Neural progenitor cell (in vitro differentiated cells): ENCODE measurements at places on chromosomes 7 and 10.
A peak's percentile ranks its signal among the peaks of the same experiment; 100 is the strongest.

DNA sequence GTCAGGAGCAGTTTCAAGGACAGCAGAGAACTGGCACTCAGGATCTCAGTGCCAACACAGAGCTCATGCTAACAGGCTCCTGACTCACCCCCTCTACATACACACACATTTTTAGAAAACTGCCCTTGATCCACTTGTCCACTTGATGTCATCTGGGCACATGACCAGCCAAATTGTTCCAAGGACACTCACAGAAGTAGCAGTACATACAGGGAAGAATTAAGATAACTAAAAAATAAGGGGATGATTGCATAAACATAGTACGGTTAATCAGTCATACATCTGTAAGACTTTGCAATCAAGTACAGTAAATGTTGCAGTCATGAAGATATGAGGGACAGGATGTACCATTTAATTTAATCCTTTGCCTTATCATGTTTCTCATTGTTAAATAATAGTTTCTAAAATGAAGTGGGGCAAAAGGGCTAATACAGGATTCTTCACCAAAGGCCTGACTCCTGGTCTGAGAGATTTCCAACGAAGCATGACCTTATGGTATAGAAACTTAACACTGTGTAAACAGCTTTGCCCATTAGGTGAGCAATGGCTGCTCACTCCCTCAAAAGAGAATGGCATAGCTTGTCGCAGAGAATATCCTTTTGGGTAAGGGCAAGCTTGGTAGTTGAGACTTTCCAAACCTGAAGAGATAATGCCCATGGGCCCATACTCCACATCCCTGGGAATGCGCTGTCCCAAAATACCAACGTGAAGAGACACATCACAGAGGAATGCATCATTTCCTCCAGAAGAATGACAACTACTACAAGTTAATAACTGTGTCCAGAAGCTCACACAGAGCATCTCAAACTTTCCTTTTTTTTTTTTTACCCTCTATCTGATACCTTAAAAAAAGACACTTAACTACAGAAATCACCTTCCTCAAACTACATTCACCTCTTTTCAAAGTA lies 94.1 kb downstream of the ARMH3 start:
- no peak for DNase-seq

DNA sequence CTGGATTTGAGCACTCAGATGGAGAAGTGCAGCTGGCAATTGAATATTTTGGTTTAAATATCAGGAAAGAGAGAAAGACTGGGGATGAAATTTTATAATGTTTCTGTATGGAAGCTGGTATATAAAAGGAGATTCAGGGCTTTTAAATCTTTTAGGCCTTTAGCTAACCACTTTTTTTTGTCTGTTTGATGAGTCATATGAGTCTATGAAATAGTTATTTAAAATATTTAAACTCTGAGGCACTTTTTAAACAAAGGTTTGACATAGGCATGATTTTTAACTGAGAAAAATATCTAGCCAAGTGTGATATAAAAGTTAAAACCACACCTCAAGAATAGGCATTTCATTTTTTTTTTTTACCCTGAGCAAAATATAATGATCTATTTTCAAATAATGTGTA lies 944.3 kb downstream of the GATA3 start:
- no peak for DNase-seq

DNA sequence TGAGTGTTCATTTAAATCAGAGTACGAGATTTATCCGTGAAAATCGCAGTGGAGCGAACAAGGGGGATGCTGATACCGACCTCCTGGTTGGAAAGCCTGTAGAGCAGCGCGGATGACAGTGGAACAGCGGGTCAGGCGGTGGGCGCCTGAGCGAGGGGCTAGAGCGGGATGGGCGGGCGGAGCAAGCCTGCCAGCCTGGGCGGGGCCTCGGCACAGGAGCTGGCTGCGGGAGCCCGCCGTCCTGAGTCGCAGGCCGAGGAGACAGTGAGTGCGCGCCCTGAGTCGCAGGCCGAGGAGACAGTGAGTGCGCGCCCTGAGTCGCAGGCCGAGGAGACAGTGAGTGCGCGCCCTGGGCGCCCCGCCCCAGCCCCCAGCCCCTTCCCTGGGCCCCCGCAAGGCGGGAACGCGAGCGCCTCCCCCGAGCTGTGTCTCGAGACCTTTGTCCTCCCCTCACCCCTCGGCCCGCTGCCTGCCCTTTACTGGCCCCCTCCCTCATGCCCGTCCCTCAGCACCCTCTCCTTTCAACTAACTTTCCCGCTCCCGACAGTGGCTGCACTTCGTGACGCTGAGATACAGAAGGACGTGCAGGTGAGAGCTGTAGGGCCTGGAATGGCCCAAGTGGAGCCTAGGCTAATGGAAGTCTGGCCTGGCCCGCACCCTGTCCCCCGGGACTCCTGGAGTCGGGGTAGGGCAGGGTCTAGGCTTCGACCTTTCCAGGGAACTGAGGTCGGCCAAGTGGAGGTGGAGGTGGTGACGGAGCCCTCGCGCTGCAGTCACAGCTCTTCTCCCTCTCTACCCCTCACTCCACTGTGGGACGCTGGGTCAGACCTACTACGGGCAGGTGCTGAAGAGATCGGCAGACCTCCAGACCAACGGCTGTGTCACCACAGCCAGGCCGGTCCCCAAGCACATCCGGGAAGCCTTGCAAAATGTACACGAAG lies at the start of gene AS3MT:
TSS of gene AS3MT (plus strand) at position 213 of the 941 bp plus-strand sequence. CDS start at position 336, 123 bp downstream.
- DNase-seq = peak; percentile 92

- DNase-seq = no peak
These were observed 17.4 kb downstream of the PLEKHA1 start for GRCh38 chr10:122391875-122392274.

DNA sequence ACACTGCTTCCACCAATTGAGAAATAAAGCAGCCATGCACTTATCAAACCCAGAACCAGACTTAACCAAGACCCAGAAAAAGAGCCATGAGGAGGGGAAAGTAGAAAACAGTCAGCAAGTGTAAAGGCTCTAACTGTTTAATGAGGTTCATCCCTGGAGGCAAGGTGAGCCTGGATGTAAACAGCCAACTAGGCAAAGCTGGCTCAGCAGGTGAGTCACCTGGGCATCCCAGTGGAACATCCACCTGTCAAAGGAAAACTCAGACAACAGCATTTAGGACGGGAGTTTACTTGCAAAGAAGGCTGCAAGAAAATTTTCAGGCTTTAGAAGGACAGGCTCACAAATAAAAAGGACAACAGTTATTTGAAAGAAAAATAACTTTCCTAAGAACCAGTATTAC lies 153.0 kb downstream of the SNX13 start:
- DNase-seq = no peak

GRCh38 chr7:149209518-149210269 lies 14.3 kb downstream of the ZNF282 start:
- peak; percentile 72 for DNase-seq

DNA sequence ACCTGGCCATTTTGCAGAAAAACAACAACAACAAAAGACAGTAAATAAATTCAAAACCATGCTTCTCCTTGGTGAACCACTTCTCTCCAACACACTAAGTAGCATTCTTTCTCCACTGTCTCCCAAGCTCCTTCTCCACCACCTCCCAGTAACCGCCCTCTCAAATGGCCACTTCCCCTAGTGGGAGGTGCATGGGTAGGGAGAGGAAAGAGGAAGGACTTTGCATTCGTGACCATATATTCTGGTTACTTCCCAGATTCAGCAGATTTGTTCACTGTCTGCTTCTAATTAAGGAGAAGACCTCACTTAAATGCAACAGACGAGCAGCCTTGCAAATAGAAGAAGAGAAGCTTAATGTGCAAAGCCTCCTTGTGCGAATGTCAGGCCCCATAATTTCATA lies 166.8 kb downstream of the SORCS1 start:
- no peak for DNase-seq

DNA sequence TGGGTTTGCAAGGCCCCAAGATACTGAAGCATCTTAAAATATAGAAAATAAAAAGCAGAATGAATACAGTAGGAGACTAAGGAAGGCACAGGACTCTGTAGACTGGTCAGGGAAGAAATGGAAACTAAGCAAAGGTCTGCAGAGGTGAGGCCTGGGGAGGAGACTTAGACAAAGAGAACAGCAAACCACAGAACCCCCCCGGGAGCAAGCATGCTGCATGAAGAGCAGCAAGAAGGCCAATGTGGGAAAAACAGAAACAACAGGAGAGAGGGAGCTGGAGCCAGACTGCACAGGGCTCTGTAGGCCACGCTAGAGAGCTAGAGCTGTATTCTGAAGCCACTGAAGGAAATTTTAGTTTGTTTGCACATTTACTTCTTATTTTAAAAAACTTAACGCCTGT lies 45.7 kb upstream of the ARID5B start:
- no peak for DNase-seq

GRCh38 chr10:36506261-36506660 lies 619.1 kb upstream of the ANKRD30A start:
- DNase-seq = no peak

DNA sequence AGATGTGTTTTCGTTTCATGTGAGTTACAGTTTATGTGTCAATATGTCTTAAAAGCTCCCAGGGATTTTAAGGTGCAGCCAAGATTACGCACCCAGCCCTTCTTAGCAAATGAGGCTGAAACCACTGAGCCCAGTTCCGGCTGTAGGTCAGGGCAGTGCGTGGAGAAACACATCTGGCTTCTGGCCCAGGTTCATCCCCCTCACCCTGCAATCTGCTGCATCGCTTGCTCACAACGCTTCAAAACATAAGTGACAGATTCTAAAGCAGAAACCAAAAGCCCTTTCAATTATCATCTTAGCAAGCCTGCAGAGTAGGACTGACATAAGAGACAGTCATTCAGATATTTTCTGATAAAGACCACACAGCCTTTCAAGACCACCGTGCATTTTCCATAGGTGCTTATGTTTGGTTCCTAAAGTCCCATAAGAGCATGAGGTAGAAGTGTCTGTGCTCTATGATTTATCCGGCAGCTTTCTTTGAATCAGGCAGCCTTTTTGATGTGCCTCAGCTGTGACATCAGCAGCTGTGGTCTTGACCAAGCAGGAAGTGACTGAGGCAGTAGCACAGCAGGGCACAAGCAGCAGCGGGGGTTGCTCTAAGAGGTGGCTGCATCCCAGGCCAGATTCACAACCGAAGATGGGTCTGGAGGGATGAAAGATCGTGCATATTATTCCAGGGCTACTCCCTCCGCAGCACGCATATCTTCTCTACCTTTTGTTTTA lies 72.1 kb upstream of the LYZL2 start:
- no peak for DNase-seq

DNA sequence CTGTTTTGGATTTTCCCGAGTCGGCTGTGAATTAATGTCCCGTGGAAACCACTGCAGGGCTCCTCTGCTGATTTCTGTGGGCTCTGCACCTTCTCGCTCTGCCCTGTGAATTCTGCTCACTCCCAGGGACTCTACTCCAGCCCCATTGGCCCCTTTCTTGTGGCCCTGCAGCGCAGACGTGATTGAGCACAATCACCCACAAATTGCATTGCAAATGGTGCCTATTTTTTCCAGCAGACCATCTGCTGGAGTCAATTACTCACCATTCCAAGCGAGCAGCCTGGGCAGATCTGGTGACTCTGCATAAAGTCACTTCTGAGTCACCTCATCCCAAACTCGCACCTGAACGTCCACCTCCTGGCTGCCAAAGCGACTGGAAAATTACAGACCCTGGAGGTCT lies 235.8 kb downstream of the PAXIP1 start:
- DNase-seq = no peak

GRCh38 chr10:8365935-8366911 lies 311.7 kb downstream of the GATA3 start:
- DNase-seq = no peak

- no peak for DNase-seq
These were observed 1.8 kb upstream of the CHN2 start for GRCh38 chr7:29192811-29193210.

DNA sequence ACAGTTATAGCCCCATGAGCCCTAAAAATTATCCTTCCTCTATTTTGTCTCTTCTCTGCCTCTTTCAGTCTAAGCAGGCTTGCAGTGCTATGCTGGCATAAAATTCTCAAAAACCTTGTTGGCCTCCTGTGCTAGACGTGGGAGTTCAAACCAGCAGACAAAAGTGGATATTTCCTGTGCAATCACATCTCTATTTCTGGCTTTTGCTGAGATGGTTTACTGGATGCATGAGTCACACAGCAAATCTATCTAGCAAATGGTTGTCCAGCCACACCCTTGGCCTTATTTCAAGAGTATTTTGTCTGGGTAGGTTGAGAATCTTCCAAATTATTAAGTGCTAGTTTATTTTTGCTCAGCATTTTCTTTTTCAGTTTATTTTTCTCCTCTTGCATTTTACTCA lies 370.8 kb downstream of the CDC14C start:
- no peak for DNase-seq

DNA sequence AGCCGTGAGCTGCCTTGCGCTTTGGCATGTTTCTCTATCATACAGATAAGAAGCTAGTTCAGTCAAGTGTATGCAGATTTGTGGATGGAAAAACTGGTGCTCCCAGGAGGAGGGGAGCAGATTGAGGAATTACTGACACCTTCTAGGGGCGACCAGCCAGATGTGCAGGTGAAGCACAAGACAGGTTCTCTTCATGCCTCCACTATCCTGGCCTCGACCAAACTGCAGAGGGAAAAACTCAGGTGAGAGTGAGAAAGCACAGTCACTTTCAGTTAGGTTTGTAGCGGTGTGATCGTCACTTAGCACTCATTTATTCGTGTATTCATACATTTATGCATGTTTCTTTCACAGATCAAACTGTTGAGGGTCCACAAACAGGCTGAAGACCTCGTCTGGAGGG lies 600 bp upstream of the DBNL start:
- DNase-seq = no peak

DNA sequence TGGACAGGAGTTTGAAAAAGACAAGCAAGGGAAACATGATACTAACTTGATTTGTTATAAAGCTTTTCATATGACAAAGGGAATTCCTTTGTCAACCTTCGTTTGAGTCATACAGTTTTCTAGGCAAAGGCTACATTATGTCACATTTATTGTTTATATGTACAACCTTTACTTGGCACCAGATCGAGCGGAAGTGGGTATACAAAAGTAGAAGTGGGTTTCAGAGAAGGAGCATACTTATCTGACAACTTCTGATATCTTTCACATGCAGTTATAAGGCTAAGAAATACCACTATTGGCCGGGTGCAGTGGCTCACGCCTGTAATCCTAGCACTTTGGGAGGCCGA lies 11.0 kb downstream of the STMP1 start:
- no peak for DNase-seq

DNA sequence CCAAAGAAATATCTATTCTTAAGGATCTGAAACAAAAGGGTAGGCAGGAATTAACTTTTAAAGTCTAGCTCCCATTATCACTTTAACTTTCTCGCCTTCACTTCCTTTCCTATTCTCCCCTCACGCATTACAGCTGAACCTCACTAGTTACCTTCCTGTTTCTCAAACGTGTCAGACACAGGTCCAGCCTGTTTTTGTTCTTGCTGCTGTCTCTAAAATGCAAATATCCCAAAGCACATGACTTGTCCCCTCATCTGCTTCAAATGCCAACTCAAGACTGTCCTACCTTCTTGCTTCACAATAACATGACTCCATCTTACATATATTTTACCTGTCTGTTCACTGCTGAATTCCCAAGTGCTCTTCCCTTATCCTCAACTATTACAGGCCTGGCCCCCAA lies 17.6 kb downstream of the ZDHHC6 start:
- DNase-seq = no peak
